RCC 7860 (cell line): ENCODE measurements at places on chromosomes 5 and 9.

GRCh38 chr5:163106098-163106497 is 331.3 kb upstream of the CCNG1 start:
- no peak for DNase-seq

GRCh38 chr5:113273948-113274347 is 160.8 kb downstream of the TSSK1B start:
- DNase-seq, result no peak

GRCh38 chr5:134578578-134579283 is 53.3 kb downstream of the JADE2 start:
- DNase-seq, result no peak

DNA sequence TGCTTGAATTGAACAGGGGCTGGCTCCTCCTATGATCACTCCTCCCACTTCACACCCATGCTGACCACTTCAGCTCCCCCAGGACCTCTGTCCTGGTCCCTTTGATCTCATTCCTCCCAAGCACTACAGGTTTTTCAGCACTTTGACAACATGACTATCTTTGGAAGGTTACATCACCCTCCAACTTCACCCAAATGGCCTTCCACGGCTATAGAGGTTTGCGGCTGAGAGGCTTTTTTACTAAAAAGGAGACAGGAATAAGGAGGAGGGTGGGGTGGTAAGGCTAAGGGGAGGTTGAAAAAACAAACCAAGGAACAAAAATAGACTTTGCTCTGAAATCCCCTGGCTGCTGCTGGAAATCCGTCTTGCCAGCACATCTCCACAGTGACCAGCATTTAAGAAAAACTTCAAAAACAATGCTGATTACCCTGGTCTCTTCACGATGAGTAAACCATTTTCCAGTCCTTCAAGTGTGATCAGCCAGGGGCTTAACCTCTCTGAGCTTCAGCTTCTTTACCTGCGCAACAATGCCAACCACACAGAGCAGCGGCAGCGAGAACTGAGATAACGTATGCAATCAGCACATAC is 102.7 kb downstream of the DPYSL3 start:
- no peak for DNase-seq

GRCh38 chr9:93532141-93532540 is 44.2 kb upstream of the PHF2 start:
- no peak for DNase-seq

DNA sequence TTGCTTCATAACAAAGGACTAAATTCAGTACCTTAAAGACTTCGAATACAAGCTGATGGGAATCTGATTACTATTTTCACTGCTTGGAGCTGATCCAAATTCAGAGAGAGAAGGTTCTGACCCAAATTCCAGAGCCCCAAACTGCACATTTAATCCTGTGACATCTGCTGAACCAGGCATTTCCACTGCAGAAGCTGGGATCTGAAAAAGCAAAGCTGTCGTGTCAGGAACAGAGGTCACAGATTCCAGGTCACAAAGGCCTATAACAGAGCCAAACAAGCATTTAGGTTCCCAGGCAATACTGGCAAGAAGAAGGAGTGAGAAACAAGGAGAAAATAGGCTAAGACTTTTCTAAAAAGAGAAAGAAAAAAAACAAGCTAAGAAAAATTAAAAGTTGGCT is 105.3 kb downstream of the UBAP2 start:
- DNase-seq, result no peak

- no peak for DNase-seq
Measured at GRCh38 chr5:173231381-173231766, 3.6 kb downstream of the NKX2-5 start.

DNA sequence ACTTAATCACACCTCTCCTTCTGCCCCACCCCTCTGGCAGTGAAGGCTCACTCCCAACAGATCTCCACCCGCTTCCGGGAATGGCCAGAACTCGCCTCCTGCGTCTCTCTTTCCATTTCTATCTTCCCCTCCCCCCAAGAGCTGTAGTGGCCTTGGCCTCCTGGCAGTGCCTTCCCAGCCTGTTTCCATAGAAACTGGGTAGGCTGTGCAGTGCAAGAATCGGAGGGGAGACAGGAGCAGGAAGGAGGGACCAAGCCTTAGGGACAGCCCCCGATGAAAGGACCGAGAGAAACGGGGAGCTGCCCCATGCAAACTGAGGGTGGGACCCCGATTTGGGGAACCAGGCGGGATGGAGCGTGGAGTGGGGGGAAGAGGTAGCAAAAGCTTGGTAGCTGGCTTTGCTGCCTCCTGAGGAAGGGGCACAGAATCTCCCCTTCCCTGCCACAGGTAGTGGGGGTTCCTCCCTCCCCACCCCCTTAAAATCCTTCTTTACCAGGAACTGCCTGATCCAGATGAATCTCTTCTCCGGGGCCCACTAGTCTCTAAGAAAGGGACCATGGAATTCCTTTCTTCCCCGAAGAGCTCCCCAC is 4.5 kb upstream of the PCDH1 start:
- DNase-seq, result no peak
